Activated CD4-positive, alpha-beta T cell treated with anti-CD3 and anti-CD28 coated beads, Interleukin-2, amount 10 ng/mL, durations not matched to agents 24 days and 14 days (primary cell): ENCODE measurements at places on chromosomes 1 and 21. TPM values are rescaled to one million over a fixed set of nuclear protein-coding genes. Genes with fewer than 3 reads are reported as not detected.
A peak's percentile ranks its signal among the peaks of the same experiment; 100 is the strongest.

DNA sequence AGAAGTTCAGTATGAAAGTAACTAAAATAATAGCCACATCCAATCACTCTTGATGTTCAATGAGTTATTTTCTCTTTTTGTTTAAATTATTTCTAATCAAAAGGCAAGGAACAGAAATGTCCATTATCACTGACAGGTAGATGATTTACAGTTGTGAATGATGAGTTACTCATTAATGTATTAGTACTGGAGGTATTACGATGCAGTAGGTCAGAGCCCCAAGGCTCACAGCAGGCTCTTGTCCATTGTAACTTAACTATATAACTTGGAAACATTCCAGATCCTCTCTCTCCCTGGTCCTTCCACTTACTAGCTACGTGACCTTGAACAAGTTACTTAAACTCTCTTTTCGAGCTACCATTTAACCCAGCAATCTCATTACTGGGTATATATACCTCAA, 39.5 kb downstream of the CRB1 start:
- H3K4me3 ChIP-seq, result no peak overlapping the region
- no peak overlapping the region for H3K27ac ChIP-seq
- H3K36me3 ChIP-seq, result no peaks in the 10 kb centered on the region
- no peaks in the 10 kb centered on the region for H3K4me1 ChIP-seq
- no peak for DNase-seq
- peaks cover 4% of the 10 kb centered on the region for H3K27me3 ChIP-seq

- H3K4me1 ChIP-seq, result no peaks in the 10 kb centered on the region
- no peak for DNase-seq
- peaks cover 35% of the 10 kb centered on the region for H3K27me3 ChIP-seq
Observed at GRCh38 chr1:37622131-37622530, 12.6 kb downstream of the RSPO1 start.

DNA sequence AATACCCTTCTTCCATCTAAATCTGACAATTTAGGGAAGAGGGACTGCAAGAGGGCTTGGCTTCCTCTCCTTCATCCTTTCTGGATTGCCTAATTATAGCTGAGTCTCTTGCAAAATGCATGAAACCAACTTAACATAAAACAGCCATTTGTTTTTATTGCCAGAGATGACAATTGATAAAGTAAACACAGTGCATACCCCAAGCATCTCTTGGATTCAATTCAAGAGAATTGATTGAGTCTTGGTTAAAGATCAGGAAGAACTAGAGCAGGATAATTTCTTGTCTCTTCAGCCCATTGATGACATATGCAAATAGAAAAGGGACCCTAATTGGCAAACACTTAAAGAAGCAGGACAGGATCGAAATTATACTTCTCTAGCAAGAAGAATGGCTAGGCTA, 617.1 kb upstream of the PTBP2 start:
- no peak for DNase-seq
- no peak overlapping the region for H3K4me3 ChIP-seq
- H3K36me3 ChIP-seq, result no peaks in the 10 kb centered on the region
- H3K27ac ChIP-seq, result no peak overlapping the region
- no peaks in the 10 kb centered on the region for H3K4me1 ChIP-seq

DNA sequence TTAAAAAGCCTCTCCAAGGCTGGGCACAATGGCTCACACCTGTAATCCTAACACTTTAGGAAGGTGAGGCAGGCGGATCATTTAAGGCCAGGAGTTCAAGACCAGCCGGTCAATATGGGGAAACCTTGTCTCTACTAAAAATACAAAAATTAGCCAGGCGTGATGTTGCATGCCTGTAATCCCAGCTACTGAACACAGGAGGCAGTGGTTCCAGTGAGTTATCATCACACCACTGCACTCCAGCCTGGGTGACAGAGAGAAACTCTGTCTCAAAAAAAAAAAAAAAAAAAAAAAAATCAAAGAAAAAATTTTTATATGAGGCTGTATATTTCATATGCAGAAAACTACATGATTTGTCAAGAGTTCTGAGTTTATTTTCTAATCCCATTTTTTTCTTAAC, 1107.1 kb upstream of the TMPRSS15 start:
- H3K36me3 ChIP-seq, result no peaks in the 10 kb centered on the region
- H3K4me3 ChIP-seq, result no peak overlapping the region
- no peak overlapping the region for H3K27ac ChIP-seq

DNA sequence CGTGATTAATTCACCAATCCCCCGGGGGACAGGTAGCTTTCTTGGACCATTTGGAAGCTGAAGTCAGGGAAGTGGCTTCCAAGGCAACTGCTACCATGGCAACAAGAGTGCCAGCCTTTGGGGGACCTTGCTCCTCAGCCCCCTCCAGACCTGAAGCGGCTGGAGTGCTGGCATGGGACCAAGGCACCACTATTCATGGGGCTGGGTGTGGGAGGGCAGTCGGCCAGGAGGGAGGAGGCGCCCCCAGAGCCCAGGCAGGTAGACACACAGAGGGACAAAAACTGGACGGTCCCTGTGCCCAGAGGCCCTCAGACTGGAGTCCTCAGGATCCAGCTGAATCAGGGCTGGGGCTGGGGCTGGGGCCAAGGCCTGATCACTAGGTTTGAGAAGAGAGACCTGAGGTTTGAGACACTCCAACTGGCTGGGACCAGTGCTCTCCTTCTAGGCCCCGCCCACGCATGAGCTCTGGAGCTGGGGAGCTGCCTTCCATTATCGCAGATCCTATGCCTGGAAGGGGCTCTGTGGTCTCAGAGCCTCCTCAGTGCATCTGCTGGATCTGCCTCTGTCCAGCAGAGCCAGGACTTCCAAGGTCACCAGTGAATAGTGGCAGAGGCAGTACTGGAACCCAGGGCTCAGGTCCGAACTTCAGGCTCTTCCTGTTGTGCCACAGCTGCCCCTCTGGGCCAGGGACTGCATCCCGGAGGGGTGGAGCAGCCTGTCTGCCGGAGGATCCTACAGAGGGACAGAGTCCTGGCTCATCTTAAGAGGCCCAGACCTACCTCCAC, 3.3 kb upstream of the KNCN start:
- DNase-seq, result no peak
- peaks cover 2% of the 10 kb centered on the region for H3K4me1 ChIP-seq
- H3K36me3 ChIP-seq, result peaks cover 10% of the 10 kb centered on the region

DNA sequence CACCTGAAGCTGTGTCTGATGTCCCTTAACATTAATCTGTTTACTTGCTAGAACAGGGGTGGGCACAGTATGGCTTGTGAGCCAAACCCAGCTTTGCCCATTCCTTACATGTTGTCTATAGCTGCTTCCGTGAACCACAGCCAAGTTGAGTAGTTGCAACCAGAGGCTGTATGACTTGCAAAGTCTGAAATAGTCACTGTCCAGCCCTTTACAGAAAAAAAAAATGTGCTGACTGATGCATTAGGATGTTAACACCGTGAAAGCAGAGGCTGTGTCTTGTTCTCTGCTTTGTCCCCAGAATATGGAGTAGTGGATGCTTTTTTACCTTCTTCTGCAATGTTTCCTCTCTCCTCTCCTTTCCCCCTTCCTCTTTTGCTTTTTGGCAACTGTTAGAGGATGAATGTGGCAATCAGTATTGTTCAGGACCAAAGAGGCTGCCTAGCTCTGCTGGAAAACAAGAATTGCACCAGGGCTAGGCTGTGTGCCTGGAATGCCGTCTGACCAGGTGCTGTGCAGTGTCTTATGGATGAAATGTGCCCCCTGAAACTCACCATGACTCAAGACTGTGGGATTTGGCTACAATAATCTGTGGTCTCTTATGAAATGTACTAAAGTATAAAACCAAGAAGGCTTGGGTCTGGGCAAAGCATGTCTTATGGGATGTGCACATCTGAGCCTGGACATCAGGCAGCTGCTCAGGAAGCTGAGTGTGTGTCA, 79.6 kb upstream of the GCLM start:
- peaks cover 20% of the 10 kb centered on the region for H3K27me3 ChIP-seq
- no peaks in the 10 kb centered on the region for H3K36me3 ChIP-seq
- no peaks in the 10 kb centered on the region for H3K4me1 ChIP-seq

GRCh38 chr21:41745026-41745820, 21.6 kb downstream of the RIPK4 start:
- no peaks in the 10 kb centered on the region for H3K36me3 ChIP-seq
- DNase-seq, result no peak
- no peak overlapping the region for H3K4me3 ChIP-seq
- H3K27ac ChIP-seq, result no peak overlapping the region

GRCh38 chr1:59730302-59730701, 84.4 kb upstream of the HOOK1 start:
- peaks cover 19% of the 10 kb centered on the region for H3K4me1 ChIP-seq
- DNase-seq, result no peak
- no peak overlapping the region for H3K4me3 ChIP-seq

- H3K4me3 ChIP-seq, result peak overlapping the region; percentile 96
- no peaks in the 10 kb centered on the region for H3K27me3 ChIP-seq
- peak; percentile 67 for DNase-seq
- H3K36me3 ChIP-seq, result peaks cover 8% of the 10 kb centered on the region
- H3K4me1 ChIP-seq, result peaks cover 30% of the 10 kb centered on the region
Observed at GRCh38 chr1:6580593-6581409, 1.0 kb downstream of the ZBTB48 start.

DNA sequence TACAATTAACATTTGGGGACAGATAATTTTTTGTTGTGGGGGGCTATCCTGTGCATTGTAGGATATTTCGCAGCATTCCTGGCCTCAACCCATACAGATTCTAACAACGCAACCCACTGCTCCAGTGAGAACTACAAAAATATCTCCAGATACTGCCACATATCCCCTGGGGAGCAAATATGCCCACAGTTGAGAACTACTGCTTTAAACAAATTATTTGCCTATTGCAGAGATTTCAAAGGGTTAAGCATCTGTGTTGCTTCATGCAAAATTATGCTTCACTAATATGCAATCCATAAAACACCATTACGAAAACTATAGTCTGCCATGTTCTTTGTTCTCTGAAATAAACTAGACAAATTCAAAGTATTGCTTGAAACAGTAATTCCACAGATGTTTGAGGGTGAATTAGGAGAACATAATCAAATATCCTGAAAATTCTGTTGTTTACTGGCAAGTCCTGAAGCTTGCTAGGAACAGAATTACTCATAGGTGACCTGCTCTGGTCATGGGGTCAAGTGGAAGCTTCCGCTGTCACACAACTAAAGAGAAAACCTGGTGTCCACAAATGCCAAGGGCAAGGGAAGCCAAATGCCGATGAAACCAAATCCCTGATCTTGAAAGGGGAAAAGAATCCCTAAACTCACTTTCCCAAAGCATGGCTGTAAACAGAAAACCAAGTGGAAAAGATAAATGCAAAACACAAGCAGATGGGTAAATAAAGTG, 149.4 kb downstream of the RERE start:
- peaks cover 31% of the 10 kb centered on the region for H3K4me1 ChIP-seq
- H3K4me3 ChIP-seq, result no peak overlapping the region
- no peak overlapping the region for H3K27ac ChIP-seq
- no peak for DNase-seq
- no peaks in the 10 kb centered on the region for H3K27me3 ChIP-seq

GRCh38 chr1:101237229-101237837, 514 bp downstream of the S1PR1 start:
- peak; percentile 71 for DNase-seq
- H3K4me3 ChIP-seq, result peak overlapping the region; percentile 90
- peaks cover 55% of the 10 kb centered on the region for H3K4me1 ChIP-seq
- H3K27me3 ChIP-seq, result no peaks in the 10 kb centered on the region

DNA sequence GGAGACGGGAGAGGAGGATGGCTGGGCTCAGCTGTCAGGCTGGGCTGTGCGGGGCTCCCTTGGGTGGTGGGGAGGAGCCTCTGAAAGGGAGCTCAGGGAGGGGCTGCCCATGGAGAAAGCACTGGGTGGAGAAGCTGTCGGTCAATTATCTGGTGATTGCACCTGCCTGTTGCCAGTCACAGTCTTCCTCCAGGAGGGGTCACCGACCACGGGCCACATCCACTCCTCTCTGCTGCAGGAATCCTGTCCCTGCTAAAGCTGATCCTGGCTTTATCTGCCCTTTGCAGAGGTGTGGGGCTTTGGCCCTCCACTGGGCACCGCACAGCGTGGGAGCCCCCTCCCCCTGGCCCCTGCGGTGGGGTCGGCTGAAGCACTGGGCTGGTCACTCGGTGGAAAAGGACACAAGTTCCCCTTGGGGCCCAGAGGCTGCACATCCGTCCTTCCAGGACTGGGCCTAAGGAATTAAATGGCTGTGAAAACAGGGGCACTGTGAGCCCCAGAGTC, 21.8 kb upstream of the COL18A1 start:
- H3K4me3 ChIP-seq, result no peak overlapping the region
- H3K27me3 ChIP-seq, result peaks cover 10% of the 10 kb centered on the region
- H3K36me3 ChIP-seq, result no peaks in the 10 kb centered on the region
- no peak for DNase-seq
- no peaks in the 10 kb centered on the region for H3K4me1 ChIP-seq

- no peaks in the 10 kb centered on the region for H3K36me3 ChIP-seq
- H3K27me3 ChIP-seq, result peaks cover 9% of the 10 kb centered on the region
- no peak overlapping the region for H3K4me3 ChIP-seq
Observed at GRCh38 chr1:168178227-168178637, 530 bp upstream of the TIPRL start.

- H3K27me3 ChIP-seq, result peaks cover 3% of the 10 kb centered on the region
- H3K27ac ChIP-seq, result no peak overlapping the region
- peaks cover 17% of the 10 kb centered on the region for H3K4me1 ChIP-seq
- H3K4me3 ChIP-seq, result no peak overlapping the region
Observed at GRCh38 chr1:165635329-165635728, 4.3 kb downstream of the MGST3 start.

GRCh38 chr21:31310750-31311149, 33.3 kb downstream of the TIAM1 start:
- H3K36me3 ChIP-seq, result peaks cover 18% of the 10 kb centered on the region
- H3K4me1 ChIP-seq, result peaks cover 1% of the 10 kb centered on the region
- H3K4me3 ChIP-seq, result no peak overlapping the region
- H3K27me3 ChIP-seq, result no peaks in the 10 kb centered on the region
- no peak for DNase-seq
- no peak overlapping the region for H3K27ac ChIP-seq

DNA sequence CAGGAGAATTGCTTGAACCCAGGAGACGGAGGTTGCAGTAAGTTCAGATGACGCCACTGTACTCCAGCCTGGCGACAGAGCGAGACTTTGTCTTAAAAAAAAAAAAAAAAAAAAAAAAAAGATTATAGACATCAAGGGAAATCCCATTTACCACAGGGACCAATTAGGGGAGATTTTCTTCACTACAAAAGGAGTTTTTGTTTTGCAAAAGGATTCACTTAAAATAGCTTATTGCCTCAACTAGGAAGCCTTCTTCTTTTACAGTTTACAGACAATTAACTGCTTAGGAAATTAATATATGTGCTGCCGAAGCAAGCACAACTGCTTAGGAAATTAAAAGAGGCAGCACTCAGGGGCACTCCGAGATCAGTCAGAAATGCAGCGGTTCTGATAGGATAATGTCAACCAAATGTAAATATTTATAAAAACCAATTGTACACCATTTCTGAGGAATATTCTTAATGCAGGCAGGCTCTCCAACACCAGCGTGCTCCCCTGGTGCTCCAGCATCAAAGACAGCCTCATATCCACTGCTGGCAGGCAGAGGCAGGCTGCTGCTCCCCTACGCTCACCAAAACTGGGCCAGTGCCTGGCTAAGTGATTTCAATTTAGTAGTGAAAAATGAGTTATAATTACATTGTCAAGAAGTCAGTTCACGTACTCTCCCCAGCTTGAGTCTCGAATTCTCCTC, 107.9 kb upstream of the RAB4A start:
- peaks cover 10% of the 10 kb centered on the region for H3K27me3 ChIP-seq
- H3K27ac ChIP-seq, result no peak overlapping the region
- peaks cover 6% of the 10 kb centered on the region for H3K4me1 ChIP-seq
- no peaks in the 10 kb centered on the region for H3K36me3 ChIP-seq
- H3K4me3 ChIP-seq, result no peak overlapping the region

Gene ZBTB37
- 8.7 and 9.1 TPM in 2 replicates for total RNA-seq

Gene S100A7A
- not detected in 2 replicates for total RNA-seq

Gene BACE2
- 0.28 and 1.9 TPM in 2 replicates for total RNA-seq

Gene C1orf185
- not detected in 2 replicates for total RNA-seq

Gene HSPG2
- 6.2 and 6.3 TPM in 2 replicates for total RNA-seq

Gene ANKRD35
- 0.40 TPM in 2 replicates for total RNA-seq

Gene TRIM58
- total RNA-seq, result 0.23 and 0.24 TPM in 2 replicates

Gene TNFRSF1B
- 145 TPM in 2 replicates for total RNA-seq
